ENCODE measurements at places on chromosomes 13 and 19.

- DNase-seq: no peak
Observed at GRCh38 chr19:48154003-48154402, 16.1 kb downstream of the LIG1 start.

- no peak for DNase-seq
Observed at GRCh38 chr13:37775871-37776270, 93.7 kb downstream of the TRPC4 start.

DNA sequence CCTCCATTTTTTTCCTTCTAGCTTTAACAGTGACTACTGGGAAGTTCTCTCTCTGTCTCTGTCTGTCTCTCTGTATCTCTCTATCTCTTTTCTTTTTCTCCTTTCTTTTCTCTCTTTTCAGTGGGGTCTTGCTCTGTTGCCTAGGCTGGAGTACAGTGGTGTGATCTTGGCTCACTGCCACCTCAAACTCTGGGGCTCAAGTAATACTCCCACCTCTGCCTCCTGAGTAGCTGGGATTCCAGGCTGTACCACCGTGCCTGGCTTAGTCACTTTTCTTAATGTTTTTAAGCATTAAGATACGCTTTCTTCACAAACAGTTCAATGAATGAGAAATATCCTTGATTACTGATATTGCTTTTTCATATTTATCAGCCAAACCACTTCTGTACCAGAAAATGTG, 13.1 kb downstream of the PCCA start:
- DNase-seq: no peak

DNA sequence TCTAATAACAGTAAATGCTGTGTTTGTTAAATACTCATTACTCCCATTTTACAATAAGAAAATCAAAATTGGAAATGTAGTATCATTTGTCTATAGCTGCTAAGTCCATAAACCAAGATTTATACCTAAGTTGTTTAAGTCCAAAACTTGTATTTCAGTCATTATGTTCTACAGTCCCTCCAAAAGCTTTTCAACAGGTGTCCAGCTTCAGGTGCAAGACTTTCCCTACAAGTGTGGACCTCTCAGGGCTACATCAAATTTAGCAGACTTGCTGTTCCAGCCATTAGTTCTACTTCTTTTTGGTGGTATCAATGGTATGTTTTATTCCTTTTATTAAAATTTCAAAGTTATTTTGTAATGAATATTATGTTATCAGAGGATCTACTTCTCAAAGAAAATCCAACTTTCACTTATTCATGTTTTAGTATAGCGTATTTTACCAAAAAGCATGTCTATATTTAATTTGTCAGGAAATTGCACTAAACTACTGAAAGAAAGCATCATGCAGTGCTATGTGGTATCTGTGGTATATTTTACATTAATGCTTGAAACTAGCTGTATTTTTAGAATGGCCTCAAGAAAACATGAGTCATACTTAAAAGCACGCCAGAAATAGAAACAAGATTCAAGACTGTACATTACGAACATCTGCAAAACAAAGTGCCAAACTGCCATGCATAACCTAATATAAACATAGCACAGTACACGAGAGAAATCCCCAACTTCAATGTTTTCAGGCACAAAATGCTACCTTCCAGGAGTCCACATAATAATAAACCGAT, 44.5 kb downstream of the VWA8 start:
- DNase-seq: peak; percentile 83

DNA sequence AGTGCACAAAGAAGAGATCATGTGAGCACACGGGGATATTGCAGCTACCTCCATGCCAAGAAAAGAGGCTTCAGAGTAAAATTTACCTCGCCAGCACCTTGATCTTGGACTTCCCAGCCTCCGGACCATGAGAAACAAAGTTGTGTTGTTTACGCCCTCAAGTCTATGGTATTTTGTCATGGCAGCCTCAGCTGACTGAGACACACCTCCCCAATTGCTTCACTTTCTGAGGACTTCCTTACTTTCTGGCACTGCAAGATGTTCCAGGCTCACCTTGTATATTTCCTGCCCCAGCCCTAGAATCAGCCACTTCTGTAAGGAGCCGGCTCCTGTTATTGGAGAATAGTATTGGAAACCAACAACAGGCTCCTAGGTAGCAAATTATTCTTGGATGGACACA, 6.6 kb upstream of the CEBPG start:
- no peak for DNase-seq

GRCh38 chr13:51772105-51772455, 31.9 kb downstream of the DHRS12 start:
- DNase-seq: no peak

DNA sequence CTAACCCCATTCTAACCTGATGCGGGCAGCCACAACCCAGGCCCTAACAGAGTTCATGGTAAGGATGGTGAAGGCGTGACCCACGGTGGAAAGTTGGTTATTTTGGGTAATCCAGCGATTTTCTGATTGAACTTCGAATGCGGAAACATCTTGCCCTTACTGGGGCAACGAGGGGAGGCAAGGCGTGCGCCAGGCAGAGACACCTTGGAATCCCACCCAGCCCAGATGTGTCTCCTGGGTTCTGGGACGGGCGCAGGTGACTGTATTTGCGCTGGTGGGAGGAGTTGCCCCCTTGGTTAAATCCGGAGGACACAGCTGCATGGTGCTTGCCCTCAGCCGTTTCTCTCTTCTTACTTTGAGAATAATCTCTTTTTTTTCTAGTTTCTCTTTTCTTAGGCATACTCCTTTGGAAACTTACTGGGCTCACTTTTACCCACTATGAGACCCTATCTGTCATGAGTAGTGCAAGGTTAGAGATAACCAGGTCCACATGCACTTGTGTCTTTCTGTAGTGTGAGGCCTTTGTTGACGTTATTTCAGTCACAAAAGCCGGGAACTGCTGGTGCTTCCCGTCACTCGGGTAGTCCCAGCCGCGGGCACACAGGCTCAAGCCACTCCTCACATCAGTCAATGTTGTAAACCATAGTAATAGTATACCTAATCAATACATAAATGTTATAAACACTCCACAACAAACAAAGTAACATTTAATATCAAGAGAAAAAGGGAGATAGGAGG, 81.5 kb downstream of the ATP11A start:
- no peak for DNase-seq

- no peak for DNase-seq
Observed at GRCh38 chr13:27654059-27654458, 32.4 kb downstream of the POLR1D start.

- DNase-seq: no peak
Observed at GRCh38 chr13:106449096-106449495, 86.4 kb downstream of the EFNB2 start.

GRCh38 chr19:2983351-2984214, 6.2 kb downstream of the TLE6 start:
- DNase-seq: no peak

GRCh38 chr13:37944081-37944868, 74.7 kb upstream of the TRPC4 start:
- DNase-seq: no peak

DNA sequence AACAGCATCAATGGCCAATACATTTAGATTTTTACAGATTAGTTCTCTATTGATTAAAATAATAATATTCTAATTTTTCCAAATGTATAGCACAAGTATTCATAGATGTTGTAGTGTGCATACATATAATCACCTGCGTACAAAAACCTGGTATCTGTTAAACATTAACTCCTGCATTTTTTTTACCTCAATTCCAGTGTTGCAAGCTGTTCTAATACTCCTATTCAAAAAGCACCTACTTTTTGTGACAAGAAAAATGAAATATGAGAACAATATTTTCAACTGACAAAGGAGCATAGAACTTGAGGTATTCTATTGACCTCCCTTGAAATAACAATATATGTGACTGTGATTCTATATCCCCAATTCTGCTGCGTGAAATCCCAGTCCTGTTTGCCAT, 422.9 kb upstream of the PCDH20 start:
- no peak for DNase-seq

- peak; percentile 59 for DNase-seq
Observed at GRCh38 chr19:41373993-41374392, 2.3 kb upstream of the TMEM91 start.

- DNase-seq: no peak
Observed at GRCh38 chr13:22278336-22278929, 607.6 kb downstream of the FGF9 start.

DNA sequence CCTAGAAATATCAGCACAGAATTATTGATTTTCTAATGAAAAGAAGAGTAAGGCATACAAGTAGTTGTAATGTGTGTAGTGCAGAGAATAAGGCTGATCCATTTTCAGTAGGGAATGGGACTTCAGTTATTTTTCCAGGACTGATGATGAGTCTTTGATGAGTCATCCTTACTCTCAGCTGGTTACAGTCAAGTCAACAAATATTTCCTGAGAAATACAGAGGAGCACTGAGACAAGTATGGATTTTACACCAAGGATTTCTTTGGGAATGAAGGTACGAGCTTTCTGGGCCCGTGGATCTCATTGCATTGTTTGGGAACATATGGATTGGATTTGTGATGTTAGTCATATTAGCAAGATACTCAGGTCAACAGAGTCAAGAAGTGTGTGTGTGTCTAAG, 502.7 kb downstream of the FGF9 start:
- DNase-seq: no peak

DNA sequence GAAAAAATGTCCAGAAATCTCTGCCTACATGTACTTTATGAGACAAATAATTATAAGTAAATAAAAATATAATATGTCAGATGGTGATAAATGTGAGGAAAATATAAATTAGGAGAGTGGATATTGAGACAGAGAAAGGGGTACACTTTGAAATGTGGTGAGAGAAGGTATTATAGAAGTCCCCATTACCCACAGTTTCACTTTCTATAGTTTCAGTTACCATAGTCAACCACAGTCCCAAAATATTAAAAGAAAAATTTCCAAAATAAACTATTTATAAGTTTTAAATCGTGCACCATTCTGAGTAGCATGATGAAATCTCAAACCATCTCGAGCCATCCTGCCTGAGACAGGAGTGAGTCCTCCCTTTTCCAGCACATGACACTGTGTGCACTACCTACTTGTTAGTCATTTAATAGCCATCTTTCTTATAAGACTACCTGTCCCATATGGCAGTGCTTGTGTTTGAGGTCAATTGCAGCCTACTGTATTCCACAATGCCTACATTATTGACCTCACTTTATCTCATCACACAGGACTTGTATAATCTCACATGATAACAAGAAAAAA, 653.7 kb downstream of the DACH1 start:
- no peak for DNase-seq

DNA sequence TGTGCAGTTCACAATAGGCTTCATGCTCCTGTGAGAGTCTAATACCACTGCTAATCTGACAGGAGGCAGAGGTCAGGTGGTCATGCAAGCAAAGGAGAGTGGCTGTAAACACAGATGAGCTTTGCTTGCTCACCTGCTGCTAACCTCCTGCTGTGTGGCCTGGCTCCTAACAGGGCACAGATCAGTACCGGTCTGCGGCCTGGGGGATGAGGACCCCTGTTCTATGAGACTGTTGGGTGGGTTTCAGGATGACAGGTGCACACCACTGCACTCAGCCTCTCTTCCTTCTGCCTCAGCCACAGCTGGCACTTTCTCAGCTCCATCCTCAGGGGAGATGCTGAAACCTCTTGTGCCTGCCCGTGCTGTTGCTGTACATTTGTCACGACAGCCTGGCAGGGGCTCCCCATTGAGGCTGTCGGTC, 9.7 kb downstream of the CLEC4G start:
- DNase-seq: no peak

DNA sequence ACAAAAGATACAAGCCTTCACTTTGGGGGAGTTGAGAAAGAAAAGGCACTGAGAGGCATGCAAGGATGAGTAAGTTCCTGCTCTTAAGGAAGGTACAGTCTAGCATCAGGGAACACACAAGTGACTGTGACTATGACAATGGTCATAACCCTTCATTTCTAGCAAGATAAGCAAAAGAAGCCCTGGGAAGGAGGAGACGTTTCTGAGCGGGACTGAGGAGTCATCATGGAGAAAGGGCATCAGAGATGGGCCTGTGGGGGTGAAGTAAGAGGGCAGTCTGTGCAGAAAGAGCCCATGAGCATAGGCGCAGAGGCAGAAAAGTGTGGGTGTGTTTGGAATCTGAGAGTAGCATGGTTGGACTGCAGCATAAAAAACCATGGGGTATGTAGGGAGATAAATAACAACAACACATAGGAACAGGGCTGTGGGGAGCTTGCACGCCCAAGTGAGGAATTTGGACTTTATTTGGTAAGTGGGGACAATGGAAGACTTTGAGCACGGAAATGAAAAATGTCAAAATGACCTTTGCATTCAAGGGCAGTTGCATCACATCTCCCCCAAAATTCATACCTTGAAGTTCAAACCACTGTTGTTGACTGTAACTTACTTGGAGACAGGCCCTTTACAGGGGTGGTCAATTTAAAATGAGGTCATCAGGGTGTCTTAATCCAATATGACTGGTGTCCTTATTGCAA, 86.7 kb downstream of the MBNL2 start:
- no peak for DNase-seq

- no peak for DNase-seq
Observed at GRCh38 chr13:100323937-100324336, 235.0 kb downstream of the PCCA start.

GRCh38 chr19:31073485-31074198, 275.6 kb downstream of the TSHZ3 start:
- DNase-seq: no peak

GRCh38 chr19:41449079-41449864, 6.3 kb downstream of the ERICH4 start:
- DNase-seq: no peak

DNA sequence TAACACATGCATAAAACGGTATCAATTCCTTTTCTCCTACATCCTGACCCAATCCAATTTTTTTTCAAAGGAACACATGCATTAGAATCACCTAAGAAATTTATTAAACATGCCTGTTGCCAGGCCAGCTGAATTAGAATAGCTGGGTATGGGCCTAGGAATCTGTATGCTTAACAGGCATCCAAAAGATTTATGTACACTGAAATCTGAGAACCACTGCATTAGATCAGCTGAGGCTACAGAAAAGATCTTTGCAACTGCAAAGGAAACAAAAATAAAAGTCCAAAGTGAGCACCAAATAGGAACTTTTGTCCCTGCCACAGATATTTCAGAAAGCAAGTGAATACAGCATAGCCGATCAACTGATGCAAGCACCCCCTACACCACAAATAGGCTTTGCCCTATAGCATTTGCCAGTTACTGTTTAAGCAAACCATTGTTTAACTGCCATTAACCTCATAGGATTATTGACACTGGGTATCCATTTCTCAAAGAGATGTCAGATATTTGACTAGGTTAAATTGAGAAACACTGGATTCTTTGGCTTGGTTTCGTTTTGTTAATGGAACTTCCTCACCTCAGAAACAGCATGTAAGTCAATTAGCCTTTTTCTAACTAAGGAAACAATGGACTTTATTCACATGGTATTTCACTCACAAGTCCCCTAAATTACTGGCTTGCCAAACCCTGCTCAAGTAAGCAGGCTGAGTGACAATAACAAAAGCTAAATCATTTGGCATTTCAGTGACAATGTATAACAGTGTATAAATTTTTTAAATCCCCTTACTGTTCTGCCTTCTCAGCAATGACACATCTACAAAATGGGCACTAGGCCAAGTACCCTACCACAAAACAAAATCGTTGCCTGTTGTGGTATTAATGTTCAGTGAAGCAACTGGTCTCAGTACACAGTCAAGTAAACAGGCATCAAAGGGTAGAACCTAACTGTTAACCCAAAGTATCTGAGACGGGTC, 67.8 kb downstream of the SUCLA2 start:
- no peak for DNase-seq

Data from AG04449 (cell line).